ENCODE measurements at places on chromosomes 4 and X.

DNA sequence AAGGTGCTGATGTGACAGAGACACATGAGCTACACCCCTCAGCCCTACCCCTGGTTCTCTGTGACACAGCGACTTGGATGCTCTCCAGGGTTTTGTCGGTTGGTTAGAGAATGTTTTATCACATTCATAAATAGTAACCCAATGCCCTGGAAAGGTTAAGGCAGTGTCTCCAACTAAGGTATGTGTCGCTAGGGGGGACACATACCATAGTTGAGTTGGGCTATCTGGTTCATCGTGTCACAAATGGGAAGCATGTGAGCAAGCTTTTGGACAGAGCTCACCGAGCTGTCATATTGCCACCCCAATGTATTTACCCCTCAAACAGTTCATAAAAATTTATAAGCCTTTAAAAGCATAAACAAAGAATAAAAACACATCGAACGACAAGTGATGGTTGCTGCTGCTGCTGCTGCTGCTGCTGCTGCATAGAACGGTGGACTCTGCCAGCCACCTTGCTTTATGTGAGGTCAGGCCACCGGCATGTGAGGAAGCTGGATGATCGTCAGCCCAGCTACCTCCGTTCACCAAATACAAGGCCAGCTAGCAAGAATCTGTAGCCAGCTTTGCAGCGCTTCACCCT is 55.9 kb downstream of the STOX2 start:
- DNase-seq = peak; percentile 45

DNA sequence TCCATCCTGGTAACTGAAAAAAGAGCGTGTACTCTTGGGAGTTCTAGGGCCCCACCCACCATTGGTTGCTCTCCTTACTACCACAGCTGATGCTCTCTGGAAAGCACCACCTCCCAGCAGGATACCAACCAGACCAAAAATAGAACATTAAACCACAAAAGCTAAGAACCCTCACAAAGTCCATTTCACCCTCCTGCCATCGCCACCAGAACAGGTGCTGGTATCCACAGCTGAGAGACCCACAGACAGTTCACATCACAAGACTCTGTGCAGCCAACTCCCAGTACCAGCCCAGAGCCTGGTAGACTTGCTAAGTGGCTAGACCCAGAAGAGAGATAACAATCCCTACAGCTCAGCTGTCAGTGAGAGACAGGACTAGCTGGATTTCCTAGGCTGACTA is 240.6 kb downstream of the PABPC4L start:
- DNase-seq = no peak

- DNase-seq = no peak
Observed at GRCh38 chr4:7715271-7716009, 224.2 kb downstream of the AFAP1 start.

GRCh38 chr4:127558088-127558487 is 74.7 kb upstream of the INTU start:
- DNase-seq = no peak

- peak; percentile 74 for DNase-seq
Observed at GRCh38 chr4:54657551-54658251, at the start of gene KIT. TSS of gene KIT (plus strand) at chr4:54657957. CDS start at chr4:54658015, 58 bp downstream.

DNA sequence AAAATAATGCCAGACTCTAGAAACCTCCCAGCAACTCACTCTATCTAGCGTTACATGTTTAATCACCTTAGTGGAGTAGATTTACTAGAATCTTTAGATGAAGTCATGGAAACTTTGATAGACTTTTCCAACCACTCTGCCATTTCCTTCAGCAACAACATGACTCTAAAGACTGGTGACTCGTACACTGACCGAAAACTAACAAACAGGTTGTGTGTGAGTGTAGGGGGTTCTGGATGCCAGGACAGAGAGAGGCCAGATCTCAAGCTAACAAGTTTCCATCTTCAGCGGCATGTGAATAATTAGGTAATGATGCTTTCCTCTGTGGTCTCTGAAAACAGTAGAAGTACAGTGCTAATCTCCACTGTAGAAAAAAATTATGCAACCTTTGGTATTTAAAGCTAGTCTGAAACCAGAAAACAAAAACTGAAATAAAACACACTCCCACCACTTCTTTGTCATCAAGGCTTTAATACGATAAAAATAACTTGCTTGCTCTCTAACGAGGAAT is 286.4 kb downstream of the PRDM5 start:
- DNase-seq = no peak

All from NCI-H1105 treated with DMSO at 0.1 percent for 48 hours (cell line).